Activated naive CD4-positive, alpha-beta T cell treated with anti-CD3 and anti-CD28 coated beads, Interleukin-2, amount 50 U/mL, for 72 hours (primary cell): ENCODE measurements at places on chromosomes 16 and 17. TPM values are rescaled to one million over a fixed set of nuclear protein-coding genes. Genes with fewer than 3 reads are reported as not detected.

DNA sequence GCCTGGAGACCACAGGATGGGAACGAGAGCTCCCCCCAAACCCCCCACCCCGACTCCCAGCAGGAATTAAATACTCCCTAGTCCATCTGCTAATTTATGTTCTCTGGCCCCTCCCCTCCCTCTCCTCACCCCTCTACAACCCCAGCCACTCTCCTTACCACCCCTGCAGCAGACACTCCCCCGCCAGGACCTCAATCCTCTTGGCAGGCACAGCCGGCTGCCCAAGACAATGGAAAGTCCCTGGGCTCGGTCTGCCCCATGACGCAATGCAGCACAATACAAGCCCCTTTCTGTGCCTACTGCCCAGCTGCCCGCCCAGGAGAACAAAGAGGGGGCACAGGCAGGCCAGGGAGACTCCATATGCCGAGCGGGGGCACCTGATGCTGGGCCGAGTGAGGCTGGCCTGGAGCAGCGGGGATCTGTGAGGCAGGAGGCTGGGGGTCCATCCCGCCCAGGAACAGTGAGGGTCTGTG is 30.3 kb upstream of the CDC42EP4 start:
- no peak for DNase-seq

The EPOP gene
- total RNA-seq = 27.5 TPM

DNA sequence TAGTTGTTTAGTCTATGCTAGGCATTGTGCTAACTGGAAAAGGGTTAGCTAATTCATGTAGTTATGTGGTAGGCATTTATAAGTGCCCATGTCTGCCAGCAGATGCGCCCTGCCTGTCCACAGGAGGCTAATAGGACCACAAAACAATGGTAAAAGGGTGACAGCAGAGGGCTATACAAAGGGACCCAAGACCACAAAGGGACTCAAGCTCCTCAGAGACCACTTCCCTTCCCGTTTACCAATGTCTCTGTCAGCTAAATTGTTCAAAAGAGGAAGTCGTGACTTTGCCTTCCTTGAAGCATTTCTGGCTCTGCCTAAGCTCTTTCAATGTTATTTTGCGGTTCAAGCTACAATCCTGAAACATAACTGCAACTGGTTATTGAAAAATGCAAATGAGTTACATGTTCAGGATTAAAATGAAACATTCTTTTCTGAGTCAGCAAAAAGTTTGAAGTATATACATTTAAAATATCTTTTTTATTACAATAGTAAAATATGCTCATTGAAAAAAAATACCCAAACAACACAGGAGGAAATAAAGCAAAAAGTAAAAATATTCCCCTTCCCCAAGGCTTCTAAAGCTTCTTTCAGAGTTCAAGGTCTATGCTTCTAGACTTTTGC is 149.2 kb downstream of the MAF start:
- no peak for DNase-seq

DNA sequence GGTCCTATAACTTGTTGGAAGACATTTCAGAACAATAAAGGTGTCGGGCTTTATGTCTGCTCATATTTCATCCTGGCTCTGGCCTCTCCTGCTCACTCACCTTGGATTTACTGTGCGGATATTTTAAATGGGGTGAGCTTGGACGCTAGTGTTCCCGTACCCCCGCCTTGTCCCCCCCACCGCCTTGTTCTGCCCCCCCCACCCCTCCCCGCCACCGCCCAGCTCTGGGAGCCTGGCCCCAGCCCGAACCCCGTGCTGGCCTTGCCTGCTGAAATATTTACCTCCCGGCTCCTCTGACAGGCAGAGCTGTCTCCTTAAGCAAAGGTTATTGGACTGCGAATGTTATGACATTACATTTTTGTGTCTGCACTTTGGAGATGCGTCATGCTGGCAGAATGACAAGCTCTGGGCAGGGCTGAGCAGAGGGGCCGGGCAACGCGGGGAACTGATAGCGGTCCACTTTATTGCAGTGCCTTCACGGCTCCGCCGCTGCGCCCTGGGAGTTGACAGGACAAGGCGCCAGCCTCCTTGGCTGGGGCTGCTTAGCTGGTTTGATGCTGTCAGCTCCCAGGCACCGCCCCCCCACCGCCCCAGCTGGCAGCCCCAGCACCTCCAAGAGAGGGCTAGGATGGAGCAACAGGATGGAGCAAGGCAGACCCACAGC is 222.5 kb upstream of the GSE1 start:
- DNase-seq = peak; percentile 49
